ENCODE measurements at places on chromosomes 7 and 10. TPM values are rescaled to one million over a fixed set of nuclear protein-coding genes. Genes with fewer than 3 reads are reported as not detected.

Gene SLC26A3
- total RNA-seq = not detected

Gene MARCHF5
- 26.8 TPM for total RNA-seq

DNA sequence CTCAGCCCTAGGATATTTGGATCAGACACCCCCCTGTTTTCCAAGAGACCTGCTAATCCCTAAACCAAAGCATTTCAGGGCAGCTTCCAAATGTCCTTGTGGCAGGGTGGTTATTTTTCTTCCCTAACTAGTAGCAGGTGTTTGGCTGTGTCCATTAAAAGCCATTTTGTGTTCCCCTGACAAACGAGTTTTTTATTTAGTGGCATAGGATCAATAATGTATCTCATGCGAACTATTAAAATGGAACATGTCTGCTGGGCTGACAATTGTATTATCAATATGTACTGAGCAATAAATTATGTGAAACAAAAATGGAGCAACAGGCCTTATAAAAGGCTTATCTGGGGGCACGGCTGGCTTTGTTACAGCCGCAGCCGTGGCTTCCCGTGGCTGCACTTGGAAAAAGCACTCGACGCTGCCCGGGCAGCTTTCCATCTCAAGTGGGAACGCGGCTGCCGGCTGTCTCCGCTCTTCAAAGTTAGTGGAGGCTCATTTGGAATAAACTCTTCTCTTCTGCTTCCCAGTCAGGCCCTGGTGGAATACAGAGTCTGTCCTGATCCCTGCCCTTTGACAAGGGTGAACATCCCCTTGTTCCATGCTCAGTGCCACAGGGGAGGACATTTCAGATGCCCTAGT, 554.3 kb downstream of the TYW1 start:
- no peak for DNase-seq

DNA sequence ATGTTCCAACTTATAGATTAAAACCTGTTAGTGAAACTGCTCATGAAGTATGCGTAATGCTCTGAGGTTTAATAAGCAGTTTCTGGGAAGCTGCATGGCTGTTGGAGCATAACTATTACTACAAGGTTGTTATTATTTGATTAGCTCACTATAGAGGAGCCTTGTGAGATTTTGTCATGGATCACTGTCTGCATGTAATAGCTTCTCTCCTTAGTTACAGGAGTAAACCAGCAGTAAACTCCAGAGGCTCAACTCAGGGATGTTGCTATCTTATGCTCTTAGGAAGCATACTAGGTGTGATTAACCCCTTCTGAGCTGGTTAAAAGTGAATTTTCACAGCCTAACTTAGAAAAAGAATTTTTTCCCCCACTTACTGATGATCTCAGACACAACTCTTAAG, 63.6 kb upstream of the IFRD1 start:
- DNase-seq = no peak

GRCh38 chr10:68720793-68721672, at the start of gene CCAR1:
TSS of gene CCAR1 (plus strand) at chr10:68721239. CDS start at chr10:68722505, 1,266 bp downstream.
- DNase-seq = peak; percentile 97

DNA sequence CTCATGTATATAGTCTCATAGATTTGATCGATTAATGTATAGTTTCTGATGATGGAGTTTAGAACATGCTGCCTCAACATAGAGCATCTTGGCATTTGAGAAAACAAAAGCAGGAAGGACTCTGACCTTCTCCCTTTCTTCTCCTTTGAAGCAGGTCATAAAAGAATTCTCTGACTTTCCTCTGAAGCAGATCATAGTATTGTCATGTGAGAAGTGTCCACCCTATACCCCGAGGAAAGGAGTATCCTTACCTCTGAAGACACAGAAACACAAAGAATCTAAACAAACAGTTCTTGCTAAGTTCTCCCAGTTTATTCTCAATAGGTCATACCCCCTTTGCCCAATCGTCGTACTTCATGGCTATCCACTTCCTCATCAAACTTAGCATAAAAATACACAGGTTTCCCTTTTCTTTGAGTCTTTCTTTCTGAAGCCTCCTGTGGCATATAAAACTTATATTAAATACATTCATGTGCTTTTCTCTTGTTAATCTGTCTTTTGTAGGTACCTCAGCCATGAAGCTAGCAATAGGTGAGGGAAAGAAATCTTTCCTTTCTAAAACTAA, 194.9 kb downstream of the REEP3 start:
- DNase-seq = no peak

- DNase-seq = no peak
These were observed 308.0 kb downstream of the EXOC4 start for GRCh38 chr7:133560900-133561299.

DNA sequence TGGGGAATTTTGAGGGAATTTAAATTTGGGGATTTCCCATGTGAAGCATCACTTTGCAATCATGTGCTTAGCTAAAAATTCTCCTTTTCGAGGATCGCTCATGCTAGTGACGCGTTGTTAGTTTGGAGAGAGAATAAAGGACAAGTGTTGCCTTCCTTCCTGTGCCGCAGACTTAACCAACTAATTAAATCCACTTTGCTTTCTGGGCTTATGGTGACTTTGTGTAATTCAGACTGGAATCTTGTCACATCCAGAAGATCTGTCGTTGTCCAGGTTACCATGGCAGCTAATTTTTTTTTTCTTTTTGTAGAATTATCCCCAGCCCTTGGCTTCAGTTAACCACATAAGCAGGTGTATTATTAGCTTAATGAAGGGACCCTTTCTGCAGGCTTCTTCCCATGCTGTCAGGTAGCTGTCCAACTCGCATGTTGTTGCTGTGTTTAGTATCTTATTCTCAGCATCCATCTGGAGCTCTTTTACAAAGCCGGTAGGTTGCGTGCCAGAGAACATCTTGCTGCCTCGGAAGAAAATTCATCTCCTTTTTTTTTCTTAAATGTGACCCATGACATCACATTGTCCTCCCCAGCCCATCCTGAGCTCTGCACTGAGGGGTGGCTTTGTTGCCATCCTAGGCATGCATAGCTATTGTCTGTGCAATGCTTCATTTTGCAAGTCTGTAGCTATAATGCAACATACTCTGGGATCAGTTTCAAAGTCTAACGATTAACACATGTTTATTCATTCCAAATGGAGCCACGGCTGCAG, 47.2 kb upstream of the NRP1 start:
- DNase-seq = no peak

DNA sequence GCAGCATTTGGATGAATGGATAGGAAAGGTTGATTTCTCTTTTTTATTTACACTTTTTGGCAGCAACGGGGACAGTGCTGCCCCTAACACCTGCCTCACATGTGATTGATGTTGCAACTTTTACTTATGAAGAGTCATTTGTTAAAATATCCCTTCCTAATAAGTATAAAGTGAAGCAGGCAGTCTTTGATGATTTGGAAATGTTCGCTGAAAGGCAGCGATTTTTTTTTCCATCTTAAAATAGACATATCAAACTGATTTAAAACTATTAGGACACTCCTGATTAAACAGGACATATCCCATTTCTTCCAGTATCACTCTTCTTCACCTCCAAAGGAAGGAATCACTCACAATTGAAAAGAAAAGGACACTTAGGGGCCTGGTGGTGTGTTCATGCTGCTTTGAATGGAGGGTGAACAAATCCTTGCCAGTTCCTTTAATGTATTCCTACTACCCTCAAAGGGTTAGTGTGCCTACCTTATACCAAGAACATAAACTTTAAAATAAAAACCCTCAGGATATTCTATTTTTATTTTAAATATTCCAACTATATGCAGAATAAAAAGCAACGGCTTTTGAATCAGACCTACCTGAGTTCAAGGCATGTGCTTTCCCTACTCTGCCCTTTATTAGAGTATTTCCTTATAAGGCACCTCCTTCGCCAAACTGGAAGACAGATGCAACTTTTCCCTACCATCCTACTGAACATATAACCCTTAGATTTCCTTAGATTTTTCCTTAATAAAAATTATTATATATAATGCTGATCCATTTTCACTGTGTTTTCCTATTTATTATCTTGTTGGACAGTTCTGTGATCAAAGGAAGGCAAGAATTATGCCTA, 1.1 kb downstream of the ADK start:
- DNase-seq = no peak

DNA sequence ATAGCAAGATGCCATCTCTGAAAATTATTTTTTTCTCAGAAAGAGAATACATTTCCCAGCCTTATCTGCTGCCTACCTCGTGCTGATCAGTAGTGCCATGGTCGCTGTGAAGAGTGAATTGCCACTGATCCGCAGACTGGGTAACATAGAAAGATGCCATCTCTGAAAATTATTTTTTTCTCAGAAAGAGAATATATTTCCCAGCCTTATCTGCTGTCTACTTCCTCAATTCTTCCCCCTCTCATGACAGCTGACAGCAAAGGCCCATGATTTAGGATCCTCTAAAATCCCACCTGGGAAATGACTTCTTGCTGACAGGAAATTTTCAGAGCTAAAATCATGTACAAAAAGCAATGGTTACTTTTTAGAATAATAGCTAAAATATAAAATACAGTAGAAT, 92.5 kb upstream of the AHR start:
- no peak for DNase-seq

All from H1 (cell line).